ENCODE measurements at places on chromosomes 12 and 14. TPM values are rescaled to one million over a fixed set of nuclear protein-coding genes. Genes with fewer than 3 reads are reported as not detected.

BHLHE41 gene
- not detected for total RNA-seq

MED6 gene
- 50.8 TPM for total RNA-seq

CELA1 gene
- total RNA-seq = not detected

AMN1 gene
- total RNA-seq = 5.0 TPM

ART4 gene
- not detected for total RNA-seq

CD69 gene
- total RNA-seq = 106 TPM

ERP27 gene
- total RNA-seq = 10.5 TPM

TIGAR gene
- 14.2 TPM for total RNA-seq

OR6C2 gene
- total RNA-seq = not detected

ENDOU gene
- not detected for total RNA-seq

SERPINA9 gene
- not detected for total RNA-seq

SERPINA10 gene
- total RNA-seq = not detected

CLEC2B gene
- 46.4 TPM for total RNA-seq

OR4N2 gene
- total RNA-seq = not detected

LHX5 gene
- not detected for total RNA-seq

PRIMA1 gene
- not detected for total RNA-seq

SIX4 gene
- total RNA-seq = 1.4 TPM

WNT1 gene
- total RNA-seq = not detected

GYS2 gene
- 0.24 TPM for total RNA-seq

RNASE1 gene
- total RNA-seq = not detected

FOXM1 gene
- 90.6 TPM for total RNA-seq

ZDHHC22 gene
- total RNA-seq = not detected

Data from T-helper 1 cell treated with Interleukin-12 subunit alpha and Interleukin-12 subunit beta and Interleukin-4 antibody, amounts not matched to agents 30 ng/mL and 1 ng/mL, for 36 hours (primary cell).